ENCODE measurements at places on chromosomes 1 and 21.

- no peak for DNase-seq
Measured at GRCh38 chr1:145999321-146000024, 3.1 kb upstream of the TXNIP start.

GRCh38 chr1:72253132-72253531, 29.2 kb downstream of the NEGR1 start:
- DNase-seq, result no peak

DNA sequence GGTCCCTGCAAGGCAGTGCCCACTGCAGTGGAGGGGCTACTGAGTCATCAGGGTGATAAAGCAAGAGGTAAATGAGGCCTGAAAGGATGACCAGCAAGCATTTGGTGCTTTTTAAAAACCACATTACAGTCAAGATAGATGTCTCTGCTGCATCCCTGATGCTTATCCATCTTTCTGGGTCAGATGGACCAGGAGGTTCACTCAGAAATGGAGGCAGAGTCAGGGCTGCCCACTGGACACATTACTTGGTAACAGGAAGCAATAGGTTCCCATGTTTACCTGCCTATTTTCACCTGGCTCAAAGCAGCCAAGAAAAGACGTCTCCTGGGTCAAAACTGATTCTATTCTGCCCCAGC, 3.6 kb downstream of the SPATA46 start:
- no peak for DNase-seq

- no peak for DNase-seq
Measured at GRCh38 chr1:181159451-181160140, 71.1 kb downstream of the IER5 start.

DNA sequence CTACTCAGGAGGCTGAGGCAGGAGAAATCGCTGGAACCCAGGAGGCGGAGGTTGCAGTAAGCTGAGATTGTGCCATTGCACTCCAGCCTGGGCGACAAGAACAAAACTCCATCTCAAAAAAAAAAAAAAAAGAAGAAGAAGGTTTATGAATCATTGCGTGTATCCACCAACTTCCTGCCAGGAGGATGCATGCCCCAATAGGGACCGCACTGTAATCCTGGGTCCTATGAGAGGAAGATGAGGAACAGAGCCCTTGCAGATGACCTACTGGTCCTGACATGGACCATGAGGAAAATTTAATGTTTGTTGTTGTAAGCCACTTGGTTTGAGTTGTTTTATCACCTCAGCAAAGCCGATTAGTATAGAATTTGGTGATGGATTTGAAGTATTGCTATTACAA, 56.7 kb downstream of the PTGS2 start:
- no peak for DNase-seq

DNA sequence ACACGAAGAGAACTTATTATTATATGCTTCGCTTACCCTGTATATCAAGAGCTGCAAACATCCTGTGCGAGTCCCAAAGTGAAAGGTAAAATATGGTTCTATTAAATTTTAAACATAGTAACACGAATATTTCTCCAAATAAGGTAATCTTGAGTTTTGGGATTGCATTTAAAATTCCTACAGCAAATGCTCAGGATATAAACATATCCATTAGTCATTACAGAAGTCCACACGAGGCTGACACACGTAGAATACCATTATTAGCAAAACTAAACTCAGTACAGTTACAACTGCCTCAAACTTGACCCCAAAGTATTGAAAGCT, 282 bp upstream of the LYPLAL1 start:
- no peak for DNase-seq

DNA sequence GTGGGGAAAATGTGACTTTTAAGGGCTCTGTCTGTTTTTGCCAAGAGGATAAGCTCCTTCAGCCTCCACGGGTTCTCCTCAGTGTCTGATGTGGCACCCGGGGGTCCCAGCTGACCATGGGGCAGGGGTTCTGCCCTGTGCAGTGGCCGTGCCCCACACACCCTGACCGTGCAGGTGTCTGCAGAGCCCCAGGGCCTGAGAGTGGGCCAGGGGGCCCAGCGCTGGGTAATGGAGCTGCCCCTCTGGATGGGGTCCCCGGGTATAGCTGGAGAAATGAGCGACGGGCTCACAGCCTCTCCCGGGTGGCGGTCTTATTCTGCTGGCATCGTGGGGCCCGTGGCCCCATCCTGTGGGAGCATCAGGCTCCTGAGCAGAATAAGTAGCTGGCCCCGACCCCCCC, 2.9 kb upstream of the PFKL start:
- DNase-seq, result no peak

DNA sequence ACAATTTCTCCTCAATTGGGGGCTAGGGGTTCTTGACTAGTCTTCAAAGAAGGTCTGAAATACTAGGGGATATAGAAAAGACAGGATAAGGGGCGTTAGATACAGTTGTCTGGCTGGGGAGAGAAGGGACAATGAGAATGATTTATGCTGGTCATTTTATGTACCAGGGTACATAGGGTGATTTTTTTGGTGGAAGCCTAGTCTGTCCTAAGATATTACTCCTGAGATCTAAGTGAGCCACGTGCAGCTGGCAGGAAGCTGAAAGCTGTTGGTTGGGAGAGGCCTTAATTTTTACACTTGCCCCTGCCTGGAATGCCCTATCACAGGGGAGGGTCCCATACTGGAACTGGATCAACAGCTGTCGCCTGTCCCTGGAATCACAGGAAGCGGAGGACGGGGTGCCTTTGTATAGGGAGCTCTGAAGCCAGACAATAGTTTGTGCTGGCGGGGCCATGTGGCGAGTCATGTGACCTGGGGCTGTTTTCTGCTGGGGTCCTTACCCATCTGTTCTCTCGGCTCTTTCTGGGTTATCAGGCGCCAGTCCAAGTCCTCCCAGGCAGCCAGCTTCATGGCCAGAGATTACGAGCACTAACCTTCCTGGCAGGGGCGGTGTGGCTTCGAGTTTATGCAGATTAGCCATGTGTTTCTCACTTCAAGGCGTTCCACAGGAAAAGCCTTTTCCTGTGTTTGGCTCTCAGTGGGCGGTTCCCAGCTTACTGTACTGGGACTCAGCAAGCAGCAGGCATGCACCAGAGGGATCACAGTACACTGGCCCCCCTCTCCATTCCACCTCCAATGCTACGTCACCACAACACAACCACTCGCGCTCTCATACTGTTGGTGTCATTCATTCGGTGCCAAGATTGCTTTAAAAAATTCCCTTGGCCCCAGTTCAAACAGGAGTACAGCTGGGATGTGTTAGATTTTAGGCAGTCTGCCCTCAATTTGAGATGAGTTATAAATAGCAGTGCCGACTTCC, 27.5 kb downstream of the ARID1A start:
- DNase-seq, result peak; percentile 99

GRCh38 chr1:3604468-3604974, 6.8 kb downstream of the MEGF6 start:
- DNase-seq, result no peak

GRCh38 chr1:163440090-163440489, 118.3 kb downstream of the NUF2 start:
- no peak for DNase-seq

DNA sequence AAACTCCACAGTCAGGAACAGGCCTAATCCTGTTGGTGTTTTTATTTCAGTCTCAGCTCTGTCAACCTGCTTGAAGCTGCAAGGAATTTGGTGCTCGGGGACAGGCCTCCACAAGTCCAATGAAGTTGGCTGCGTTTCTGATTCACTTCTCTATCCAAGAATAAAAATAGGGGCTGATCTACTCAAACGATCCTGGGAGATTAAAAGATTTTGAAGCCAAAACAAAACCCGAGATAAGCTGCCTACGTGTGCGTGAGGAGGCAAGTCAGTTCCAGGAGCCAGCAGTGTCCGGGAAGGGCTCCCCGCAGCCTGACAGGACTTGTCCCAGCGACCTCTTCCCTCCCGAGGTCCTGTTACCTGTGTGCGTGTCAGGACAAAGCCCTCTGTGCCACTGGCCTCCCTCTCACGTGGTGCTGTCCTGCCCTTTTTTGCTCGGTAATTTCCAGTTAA, 98.0 kb downstream of the ETS2 start:
- no peak for DNase-seq

DNA sequence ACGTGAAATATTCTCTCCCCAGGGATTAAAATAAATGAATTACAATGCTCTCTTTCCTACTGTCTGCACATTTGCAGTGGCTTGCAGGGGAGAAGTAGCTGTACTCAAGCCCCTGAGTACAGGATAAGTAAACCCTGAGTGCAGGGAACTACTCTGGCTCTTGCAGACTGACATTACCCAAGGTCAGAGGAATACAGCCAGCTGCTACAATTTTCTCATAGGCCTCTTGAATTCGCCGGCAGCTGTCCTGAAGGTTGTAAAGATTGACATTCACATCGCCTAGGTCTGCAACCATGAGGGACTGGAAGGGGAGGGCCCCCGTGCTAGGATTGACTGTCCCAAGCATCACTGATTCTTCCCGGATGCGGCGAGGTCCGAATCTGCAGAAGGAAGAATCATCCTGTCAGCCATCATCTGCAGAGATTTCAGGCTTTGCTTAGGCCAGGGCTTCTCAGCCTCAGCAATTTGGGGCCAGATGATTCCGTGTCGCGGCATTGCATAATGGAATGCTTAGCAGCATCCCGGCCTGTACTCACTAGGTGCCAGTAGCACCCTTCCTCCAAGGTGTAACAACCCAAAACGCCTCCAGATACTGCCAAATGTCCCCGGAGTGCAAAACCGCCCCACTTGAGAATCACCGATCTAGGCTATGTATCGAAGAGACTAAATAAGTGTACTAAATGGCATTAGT, 1.7 kb downstream of the AGMAT start:
- DNase-seq, result no peak

GRCh38 chr1:10161541-10162290, 48.7 kb upstream of the KIF1B start:
- no peak for DNase-seq

DNA sequence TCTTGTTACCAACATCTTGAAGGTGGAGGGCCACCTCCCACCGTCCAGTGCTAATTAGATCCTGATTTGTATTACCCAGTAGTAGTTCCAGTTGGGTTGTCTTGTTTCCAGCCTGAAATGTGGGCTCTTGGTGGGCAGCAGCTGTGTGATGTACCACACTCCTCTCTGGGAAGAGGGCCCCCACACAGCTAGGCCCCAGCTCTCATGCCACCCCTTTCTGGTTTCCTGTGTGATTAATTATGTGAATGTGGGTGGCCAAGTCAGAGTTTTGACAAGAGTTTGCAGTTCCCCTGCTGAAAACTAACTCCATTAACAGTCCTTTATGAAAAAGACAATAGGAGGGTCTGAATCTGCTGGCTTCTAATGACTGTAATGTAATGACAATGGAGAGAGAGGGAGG, 3.8 kb downstream of the HMGB4 start:
- DNase-seq, result no peak

DNA sequence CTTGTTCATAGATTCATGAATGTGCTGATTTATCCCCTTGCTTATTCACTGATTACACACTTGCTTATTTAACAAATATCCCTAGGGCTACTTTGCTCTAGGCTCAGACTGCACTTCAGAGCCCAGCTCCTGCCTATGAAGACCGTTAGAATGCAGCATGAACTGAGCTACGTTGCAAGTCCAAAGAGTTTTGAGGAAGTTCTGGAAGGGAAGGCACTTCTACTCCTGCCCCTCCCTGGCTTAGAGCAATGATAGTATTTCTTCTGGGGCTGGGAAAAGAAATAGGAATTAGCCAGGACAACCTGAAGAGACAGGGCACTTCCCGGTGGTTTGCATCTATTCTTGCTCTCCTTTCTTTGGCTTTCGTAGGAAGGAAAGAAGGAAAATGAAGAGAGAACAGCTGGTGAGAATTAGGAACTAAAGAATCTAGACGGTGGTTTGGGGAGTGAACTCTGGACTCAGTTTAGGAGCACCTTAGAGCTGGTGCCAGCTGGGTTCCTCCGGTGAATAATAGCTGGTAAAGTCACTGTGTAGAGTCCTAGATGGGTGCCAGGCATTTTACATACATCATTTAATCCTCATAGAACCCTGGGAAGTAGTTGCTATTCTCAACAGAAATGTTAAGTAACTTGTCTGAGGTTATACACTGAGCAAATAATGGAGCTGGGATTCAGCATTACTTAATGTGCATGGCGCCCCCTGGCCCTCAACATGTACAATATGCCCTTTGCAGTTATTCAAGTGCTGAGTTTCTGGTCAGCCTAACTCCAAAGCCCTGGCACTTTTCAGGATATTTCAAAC, 65.9 kb downstream of the NDUFS5 start:
- DNase-seq, result peak; percentile 75

DNA sequence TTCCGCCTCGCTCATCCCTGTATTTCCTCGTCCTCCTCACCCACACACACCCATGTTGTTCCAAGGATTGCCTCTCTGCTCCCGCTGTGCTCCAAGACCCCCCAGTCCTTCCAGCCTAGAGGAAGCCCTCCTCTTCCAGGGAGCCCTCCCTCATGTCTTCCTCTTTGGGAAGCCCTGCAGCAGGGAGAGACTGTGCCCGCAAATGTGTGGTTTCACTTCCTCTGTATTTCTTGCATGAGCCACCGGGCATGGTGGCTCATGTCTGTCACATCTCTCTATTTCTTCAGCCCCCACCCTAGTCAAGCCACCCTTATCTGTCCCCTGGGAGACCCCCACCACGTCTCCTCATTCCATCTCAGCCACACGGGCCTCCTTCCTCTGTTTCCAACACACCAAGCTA, 57.5 kb upstream of the PAX7 start:
- no peak for DNase-seq

- no peak for DNase-seq
Measured at GRCh38 chr1:39970274-39970673, 15.3 kb downstream of the MFSD2A start.

GRCh38 chr1:15431571-15431948, 6.7 kb upstream of the CTRC start:
- no peak for DNase-seq

DNA sequence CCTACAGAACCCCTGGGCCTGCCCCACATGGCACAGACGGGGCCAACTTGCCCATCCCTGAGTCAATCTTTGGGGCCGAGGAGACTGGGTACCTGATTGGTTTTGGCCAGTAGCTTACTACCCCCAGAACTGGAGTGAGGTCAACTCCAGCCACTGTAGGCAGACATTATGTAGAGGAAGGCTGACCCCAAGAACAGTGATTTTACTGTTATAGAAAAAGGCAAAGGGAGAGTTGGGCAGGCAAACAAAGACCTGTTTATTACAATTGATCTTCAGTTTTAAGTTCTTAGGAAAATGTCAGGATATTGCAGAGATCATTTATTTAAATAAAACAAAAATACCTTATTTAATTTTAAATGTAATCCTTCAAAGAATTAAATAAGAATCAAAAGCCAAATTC, 653.8 kb downstream of the NPHP4 start:
- no peak for DNase-seq
